ENCODE measurements at places on chromosomes 7 and 10. TPM values are rescaled to one million over a fixed set of nuclear protein-coding genes. Genes with fewer than 3 reads are reported as not detected.

DNA sequence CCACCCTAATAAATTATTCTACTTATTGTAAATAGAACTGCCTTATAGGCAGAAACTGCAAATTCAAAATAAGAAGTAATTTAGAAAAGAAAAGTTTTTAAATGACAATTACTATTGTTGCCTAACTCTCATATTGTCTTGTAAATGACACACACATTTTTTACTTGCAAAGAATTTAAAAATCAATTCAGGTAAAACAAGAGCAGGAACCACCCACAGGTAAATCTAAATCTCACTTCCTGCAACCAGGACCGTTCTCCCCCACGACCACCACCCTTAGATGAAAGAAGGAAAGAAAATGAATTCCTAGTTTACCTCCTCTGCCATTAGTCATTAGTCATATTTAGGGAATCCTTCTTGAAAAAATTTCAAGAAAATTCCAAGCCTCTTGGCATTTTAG lies 4.8 kb upstream of the AASS start:
- no peak for DNase-seq

DNA sequence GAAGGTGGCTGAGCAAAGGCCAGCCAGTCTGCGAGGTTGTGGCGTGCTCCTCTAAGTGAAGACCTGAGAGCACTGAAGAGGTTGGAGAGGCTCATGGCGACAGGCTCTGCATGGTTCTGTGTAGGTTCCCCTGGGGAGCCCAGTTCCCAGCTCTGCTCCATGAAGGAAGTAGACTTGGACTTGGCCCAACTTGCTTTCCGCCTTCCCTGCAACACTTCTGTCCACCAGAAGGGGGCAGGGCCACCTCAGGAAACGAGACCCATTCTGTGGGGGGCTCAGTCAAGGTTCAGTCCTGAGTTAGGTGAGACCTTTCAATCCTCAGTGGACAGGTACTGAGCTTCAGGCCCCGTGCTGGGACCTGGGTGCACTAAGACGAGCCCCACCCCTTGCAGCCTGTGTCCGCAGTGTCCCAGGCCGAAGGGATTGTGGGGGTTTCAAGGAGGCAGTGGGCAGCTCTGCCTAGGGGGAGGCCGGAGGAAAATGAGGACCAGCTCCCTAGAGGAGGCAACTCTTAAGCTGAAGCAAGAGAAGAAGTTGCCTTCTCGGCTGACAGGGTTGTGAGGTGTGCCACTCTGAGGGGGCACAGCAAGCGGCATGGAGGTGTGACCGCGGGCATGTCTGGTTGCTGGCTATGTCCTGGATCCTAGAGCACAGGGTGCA lies 15.0 kb upstream of the PCBD1 start:
- DNase-seq: peak; percentile 56

- DNase-seq: no peak
Measured at GRCh38 chr10:12444981-12445700, 95.8 kb downstream of the CAMK1D start.

- peak; percentile 5 for DNase-seq
Measured at GRCh38 chr7:38975944-38976392, 1.7 kb upstream of the POU6F2 start.

GRCh38 chr10:97532935-97533671 lies 34.4 kb downstream of the UBTD1 start:
- no peak for DNase-seq

DNA sequence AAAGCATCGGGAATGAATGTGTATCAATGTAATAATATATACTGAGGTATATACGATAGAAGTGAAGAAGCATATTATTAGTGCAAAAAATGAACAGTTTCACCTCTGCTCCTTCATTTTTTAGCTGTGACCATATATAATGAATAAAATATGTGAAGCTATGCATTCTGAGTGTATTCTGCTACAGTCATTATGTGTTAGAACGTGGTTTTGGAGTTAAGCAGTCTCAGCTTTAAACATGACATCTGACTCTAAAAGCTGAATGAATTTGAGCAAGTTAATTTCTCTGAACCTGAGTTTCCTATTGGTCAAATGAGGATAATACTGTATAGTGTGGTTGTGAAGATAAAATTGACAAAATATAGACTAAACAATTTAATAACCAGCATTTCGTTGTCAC lies 358.1 kb downstream of the SUGCT start:
- no peak for DNase-seq

DNA sequence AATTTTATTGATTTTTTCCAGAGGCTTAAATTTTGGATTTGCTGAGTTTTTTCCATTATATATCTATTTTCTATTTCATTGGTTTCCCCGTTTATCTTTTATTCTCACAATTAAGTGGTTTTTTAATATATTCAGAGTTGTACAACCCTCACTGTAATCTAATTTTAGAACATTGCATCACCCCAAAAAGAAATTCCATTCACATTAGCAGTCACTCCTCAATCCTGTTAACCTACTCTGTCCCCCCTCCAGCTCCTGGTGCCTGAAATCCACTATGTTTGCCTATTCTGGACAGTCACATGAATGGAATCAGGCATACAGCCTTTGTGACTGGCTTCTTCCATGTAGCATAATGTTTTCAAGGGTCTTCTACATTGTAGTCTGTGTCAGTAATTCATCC lies 55.8 kb upstream of the ITGA8 start:
- no peak for DNase-seq

DNA sequence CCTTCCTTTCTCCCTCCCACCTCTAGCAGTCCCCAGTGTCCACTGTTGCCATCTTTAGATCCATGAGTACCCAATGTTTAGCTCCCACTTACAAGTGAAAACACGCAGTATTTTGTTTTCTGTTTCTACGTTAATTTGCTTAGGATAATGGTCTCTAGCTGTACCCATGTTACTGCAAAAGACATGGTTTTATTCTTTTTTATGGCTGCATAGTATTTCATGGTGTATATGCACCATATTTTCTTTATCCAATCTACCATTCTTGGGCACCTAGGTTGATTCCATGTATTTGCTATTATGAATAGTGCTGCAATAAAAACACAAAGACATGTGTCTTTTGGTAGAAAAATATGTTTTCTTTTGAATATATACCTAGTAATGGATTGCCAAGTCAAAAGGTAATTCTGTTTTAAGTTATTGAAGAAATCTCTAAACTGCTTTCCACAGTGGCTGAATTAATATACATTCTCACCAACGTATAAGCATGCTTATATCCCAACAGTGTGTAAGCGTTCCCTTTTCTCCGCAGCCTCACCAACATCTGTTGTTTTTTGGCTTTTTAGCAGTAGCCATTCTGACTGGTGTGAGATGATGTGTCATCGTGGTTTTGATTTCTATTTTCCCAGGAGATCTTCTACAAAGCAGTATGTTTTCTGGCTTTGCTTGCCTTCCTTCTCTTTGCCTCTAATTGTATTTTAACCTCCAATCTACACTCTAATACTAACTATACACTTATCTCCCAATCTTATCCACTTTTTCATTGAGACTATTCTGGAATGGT lies 179.5 kb upstream of the PHF14 start:
- DNase-seq: no peak

GRCh38 chr7:30752979-30753378 lies 1.0 kb downstream of the INMT start:
- no peak for DNase-seq

DNA sequence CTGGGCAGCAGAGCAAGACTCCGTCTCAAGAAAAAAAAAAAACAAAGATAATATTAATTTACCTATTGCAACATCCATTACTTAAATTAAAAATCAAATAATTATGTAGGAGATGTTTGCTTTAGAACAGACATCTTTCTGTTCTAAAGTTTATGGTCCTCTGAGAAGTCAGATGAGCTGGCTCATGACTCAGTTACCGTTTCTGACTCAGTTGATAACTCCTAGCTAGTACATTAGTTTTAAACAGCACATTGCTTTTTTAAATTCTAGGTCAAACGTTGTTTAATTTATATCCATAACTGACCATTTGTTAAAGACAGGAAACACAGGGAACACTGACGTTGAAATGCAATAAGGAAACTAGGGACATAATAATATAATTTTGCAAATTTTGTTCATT lies 162.7 kb downstream of the ETV1 start:
- DNase-seq: no peak

DNA sequence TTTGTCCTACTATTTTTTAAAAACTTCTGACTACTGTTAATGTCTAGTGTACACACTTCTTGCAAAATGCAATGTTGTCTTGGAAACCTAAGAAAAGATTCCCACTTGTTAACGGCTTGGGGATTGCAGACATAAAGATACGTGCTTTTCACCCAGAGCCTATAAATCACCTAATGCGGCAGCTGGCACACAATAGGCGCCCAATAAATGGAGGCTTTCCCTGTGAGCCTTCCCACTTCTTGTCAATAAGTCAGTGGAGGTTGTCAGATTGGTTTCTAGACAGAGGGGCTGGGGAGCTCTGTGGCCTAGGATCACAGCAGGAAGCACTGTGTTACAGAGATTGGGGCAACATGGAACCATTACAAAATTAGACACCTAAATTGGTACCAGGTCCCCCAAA lies 74.7 kb downstream of the VSTM4 start:
- DNase-seq: no peak

GRCh38 chr7:66353547-66353946 lies 148.4 kb downstream of the TPST1 start:
- DNase-seq: no peak

DNA sequence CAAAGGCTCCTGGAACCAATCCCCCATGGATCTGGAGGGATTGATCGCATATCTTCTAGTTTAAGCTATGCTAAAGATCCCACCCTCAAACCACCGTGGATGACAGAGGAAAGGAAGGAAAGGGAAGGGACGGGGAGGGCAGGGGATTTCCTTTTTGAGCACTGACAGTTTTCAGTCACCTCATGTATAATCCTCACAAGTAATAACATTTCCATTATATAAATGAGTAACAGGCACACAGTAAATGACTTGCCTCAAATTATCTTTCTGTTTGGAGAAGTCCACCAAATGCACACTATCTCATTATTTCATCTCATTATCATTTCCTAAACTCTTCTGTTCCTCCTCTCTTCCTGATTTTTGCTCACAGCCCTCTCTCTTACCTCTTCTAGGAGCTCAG lies 127.1 kb upstream of the AOAH start:
- DNase-seq: peak; percentile 40

The GRID2IP gene
- 0.11 TPM for total RNA-seq

The EDRF1 gene
- 29.6 TPM for total RNA-seq

The PHKG1 gene
- 1.6 TPM for total RNA-seq

The TMEM196 gene
- not detected for total RNA-seq

The GPR37 gene
- not detected for total RNA-seq

The XRCC2 gene
- 19.3 TPM for total RNA-seq

The NODAL gene
- not detected for total RNA-seq

The GRM3 gene
- total RNA-seq: not detected

Data from activated CD4-positive, alpha-beta T cell treated with anti-CD3 and anti-CD28 coated beads for 36 hours (primary cell).